ENCODE measurements at places on chromosomes 12 and 14.

DNA sequence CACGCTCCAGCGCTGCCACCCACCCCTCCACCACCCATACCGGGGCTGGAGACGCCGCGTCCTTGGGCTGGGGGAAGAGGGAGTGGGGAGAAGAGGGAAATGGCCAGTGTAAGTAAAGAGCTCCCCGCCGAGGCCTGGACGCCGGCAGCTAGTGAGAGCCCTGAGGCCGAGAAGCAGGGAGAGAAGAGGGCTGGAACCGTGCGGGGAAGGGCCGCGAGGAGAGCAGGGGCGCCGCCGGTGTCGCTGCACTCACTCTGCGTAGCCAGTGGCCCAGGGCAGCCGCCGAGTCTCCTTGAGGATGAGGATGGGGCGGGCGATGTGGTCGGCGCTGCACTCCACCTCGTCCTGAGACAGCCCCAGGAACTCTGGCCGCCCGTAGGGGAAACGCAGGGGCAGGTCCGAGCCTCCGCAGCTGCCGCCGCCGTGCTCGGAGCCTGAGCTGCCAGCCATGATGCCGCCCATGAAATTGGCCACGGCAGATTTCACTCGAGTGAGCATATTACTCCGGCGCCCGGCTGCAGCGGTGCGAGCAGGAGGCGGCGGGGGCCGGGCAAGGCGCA is 631 bp downstream of the PPM1H start:
- peak; percentile 35 for DNase-seq

DNA sequence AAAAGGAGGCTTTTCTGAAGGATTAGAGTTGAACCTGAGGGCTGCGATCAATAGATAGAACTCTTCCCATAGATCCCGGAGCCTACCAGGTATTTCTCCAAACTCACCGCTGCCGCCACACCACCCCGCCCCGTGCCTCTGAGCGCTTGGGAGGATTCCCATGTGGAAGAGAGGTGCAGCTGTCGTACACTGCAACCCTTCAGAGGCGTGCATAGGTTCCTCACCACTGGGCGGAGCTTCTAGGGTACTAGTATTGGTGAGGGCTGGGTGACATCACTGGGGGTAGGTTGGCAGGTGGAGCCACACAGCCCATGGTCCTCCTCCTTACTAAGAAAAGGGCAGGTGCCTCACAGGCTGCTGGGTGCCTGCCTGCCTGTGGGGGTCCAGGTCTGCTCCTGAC is 127.0 kb downstream of the TSPAN9 start:
- no peak for DNase-seq

DNA sequence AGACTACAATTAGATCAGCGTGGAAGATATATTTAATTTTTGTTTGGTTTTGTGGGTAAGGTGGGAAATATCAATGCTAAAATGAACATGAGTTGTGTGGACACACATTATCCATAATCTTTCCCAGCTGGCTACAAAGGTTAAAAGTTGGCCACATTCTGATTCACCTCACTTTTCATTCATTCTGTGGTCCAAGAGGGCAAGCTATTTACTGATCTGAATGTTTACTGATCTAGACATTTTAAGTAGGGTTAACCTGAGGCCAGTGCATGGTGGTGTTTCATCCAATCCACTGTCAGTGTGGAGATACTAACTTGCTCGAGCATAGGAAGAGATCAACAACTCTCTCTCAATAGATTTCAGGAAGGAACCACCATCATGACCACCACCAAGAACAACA is 71.6 kb downstream of the DCAF5 start:
- no peak for DNase-seq

DNA sequence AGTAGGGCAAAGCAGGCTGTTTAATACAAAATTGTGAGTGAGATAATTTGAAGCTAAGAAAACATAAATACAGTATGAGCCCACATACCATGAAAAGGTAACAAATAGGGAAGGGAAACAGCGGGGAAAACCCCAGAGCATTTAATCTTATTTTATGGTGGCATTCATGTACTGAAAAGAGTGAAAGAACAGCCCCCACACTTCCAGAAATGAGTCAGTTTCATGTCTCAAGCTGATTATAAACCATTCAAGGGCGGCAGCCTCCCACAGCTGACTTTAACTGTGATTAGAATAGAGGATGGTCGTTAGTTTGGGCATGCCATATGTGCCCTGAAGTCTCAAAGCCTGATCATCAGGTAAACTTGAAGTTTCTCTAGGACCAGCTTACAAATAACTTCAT is 64.5 kb downstream of the FOXG1 start:
- DNase-seq, result no peak

DNA sequence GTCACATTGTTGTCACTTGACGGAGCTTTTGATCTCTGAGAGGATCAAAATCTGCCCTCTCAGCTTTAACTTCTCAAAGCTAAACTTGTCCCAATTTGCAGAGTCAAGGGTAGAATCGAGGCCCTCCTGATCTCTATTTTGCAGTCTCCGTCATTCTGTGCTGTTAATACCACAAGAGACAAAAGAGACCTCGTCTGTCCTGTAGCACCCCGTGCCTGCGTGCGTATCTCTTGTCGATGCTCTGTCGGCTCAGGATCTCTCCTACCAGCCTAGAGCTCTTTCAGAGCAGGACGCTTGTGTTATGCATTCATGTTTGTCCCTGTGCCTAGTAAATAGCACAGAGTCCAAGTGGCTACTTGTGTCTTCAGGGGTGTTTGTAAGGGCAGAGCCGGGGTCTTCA is 5.1 kb downstream of the EVL start:
- DNase-seq, result peak; percentile 42

DNA sequence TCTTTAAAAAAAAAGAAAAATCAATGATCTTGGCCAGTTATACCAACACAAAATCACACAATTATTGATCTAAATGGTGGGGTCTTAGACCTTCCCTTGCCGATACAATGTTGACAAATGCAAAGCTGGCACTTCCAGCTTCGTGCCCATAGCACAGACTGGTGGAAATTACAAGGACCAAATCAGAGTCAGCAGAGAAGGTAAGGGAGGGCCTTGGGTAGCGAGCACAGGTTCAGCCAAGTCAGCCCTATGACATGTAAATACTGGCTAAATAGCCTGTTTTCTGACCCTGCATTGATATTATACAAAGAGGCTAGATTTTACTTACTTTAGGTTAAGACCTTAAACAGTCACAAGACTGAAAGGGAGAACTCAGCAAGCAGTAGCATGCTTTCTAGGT is 30.3 kb upstream of the WDR89 start:
- DNase-seq, result no peak

DNA sequence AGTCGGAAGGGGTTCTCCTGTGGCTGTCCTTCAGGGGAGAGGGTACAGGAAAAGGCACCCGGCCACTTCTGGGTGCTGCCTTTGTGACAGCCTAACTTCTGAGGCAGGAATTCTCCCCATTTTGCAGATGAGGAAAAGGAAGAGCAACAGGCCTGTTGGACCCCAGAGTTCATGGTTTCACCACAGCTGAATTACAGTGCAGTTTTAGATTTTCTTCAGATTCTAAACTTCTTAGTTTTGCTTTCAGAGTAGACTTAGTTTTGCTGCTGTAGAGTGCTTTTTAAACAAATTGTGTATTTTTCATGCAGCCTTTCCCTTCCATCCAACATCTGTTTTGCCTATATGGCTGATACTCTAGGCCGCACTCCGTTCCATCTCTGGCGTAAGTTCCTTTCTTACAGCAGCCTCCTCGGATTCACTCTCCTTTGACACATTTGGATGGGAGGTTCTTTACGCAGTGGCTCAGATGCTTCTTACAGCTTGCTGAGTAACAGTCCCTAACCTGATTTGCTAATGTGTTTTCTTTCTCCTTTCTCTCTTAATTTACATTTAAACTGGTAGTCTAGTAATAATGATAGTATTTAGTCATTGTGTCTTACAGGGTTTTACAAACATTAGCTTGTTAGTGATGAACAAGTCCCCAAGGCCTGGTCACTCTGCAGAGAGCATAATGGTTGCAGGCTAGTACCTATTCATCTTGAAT is 7.8 kb downstream of the TRAF3 start:
- DNase-seq, result no peak

Measured in stimulated activated CD4-positive, alpha-beta T cell treated with anti-CD3 and anti-CD28 coated beads, Interleukin-15, amount 100 ng/mL, for 24 hours (primary cell).